ENCODE measurements at places on chromosomes 1 and 21.

- DNase-seq, result no peak
These were observed 204.7 kb downstream of the LHX8 start for GRCh38 chr1:75338616-75339483.

DNA sequence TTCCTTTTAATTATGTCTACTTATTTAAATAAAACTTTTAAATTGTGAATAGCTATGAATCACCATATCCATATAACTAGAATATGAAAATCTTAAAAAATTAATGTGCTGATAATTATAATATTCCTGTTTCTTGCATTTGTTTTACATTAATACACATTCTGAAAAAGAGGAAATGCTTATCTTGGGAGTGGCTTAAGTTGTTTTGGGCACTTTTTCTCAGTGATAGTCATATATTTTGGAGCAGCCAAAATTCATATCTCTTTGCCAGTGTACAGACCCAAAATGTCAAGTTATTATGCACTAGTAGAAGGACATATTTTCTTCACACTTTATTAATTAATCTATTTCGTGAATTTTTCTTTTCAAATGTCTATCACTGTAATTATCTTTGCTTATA, 838.5 kb downstream of the USP25 start:
- no peak for DNase-seq

DNA sequence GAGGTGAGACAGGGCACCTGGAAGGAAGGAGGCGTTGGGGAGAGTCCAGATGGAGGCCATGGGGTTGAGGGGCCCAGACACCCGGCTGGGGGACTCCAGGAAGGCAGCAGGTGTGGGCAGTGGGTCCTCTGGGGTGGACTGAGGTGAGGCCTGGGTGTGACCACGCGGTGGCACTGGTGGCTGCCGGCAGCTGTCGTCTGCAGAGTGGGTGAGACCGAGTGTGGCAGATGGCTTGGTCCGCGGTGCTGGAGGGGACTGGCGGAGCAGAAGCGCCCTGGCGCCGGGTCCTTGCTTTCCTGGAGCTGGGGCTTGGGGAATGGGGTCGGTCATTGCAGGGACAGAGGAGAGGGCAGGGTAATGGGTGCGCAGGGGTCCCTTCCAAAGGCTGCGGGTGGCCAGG, 12.5 kb downstream of the AGRN start:
- no peak for DNase-seq

DNA sequence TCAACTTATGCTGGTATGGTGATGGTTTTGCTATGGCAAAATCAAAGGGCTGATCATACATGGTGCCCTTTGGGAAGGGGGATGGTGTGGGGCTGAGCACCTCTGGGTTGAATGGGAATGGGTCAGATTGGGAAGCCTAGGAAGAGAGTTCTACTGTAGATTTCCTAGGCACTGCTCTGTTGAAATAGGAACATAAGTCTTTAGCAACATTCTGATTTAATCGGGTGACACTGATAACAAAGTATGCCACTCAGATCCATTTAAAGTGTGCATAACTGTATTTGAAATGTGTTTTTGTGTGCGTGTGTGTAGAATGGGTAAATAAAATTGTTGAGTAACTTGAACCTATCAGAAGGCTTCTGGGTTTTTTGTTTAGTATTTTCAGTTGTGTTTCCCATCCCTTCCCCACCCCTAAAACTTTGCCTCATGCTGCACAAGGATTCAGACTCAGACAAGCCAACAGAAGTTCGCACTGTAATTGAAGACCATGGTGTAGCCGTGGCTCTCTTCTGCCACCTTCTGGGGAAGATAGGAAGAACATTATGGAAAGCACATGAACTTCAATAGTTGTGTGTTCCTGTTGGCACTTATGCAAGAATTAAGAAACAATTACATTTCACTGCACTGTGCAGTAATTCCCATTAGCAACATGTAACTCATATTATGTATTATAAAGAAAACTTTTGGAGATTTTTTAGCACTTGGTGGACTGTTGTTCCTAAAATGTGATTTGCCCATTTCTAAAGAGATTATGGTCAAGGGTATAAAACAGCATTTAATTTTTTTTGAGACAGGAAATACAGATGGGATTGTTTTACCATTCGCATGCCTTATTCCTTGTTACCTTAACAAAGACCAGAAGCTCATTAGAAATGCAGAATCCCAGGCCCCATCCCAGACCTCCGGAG, 10.9 kb upstream of the C4BPB start:
- DNase-seq, result no peak

DNA sequence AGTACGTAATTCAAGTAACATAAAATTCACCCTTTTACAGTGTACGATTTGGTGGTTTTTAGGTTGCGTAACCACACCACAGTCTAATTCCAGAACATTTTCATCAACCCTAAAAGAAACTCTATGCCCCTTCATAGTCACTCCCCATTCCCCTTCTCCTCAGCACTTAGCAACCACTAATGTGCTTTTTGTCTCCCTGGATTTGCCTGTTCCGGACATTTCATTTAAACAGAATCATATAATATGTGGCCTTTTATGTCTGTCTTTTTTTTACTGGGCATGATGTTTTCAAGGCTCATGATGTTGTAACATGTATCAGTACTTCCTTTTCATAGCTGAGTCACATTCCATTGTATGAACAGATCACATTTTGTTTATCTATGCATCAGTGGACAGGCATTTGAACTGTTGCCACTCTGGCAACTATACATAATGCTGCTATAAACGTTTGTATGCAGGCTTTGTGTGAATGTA, 20.8 kb downstream of the OBSCN start:
- no peak for DNase-seq

DNA sequence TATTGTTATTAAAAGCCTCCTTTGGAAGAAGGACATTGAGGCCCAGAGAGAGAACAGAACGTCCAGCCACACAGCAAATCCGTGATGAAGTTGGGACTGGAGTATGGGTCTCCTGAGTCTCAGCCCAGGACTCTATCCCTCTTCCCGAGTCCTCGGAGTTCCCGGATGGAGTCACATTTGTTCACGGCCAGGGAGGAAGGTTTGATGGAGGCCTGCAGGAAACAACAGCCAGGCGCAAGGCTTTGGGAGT, 357 bp upstream of the TXLNA start:
- no peak for DNase-seq
